ENCODE measurements at places on chromosomes 11 and 22.

DNA sequence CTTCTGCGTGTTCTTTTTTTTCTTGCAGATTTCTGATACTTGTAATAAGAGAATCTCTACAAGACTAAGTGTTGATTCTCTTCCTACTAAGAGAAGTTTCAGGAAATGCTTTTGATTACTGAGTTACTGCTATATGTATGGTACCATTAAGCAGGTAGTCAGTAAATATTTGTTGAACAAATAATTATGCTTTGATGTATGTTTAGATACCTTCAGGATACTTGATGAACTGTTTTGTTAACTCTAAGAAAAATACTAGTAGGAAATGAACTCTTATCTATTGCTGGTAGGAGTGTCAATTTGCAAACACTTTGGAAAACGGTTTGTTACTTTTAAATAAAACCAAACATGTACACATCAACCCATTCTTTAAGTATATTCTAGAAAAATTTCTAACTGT lies 90.6 kb downstream of the TMEM135 start:
- DNase-seq: no peak

- DNase-seq: no peak
Measured at GRCh38 chr22:49238181-49239141, 589.2 kb downstream of the BRD1 start.

DNA sequence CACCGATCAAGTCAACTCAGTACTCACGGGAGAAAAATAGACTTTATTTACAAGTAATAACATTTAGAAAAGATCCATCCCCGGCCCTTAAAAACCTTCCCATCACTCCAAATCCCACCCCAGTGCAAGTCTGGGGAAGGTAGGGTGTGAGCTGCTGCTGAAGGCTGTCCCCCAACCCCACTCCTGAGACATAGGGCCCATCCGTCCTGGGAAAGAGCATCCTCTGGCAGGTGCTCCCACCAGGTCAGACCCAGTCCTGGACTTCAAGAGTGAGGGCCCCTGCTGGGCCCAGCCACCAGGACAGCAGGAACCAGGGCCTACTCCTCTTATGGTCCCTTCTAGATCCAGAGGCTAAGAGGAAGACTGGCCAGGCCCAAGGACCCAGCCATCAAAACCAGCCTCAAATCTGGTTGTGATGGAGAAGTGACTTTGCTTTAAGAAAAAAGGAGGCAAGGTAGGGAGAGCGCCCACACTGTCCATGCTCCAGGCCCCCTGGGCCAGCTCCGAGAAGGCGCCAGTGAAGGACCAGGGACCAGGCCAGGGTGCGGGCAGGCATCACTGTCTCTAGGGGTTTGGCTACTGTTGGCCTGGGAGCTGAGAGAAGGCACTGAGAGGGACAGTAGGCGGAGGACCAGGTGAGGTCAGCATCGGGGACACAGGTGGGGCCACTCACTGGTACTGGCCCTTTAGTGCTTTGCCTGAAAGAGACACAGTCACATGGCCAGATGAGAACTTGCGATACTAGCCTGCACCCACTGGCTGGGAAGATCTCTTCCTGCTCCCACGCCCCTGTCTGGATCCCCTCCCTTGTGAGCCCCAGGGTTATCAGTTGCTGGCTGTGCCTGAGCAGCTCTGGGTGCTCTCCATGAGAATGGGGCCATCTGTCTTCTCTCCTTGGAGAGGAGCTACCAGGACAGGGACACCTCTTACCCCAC lies 4.4 kb downstream of the IL18BP start:
- no peak for DNase-seq

DNA sequence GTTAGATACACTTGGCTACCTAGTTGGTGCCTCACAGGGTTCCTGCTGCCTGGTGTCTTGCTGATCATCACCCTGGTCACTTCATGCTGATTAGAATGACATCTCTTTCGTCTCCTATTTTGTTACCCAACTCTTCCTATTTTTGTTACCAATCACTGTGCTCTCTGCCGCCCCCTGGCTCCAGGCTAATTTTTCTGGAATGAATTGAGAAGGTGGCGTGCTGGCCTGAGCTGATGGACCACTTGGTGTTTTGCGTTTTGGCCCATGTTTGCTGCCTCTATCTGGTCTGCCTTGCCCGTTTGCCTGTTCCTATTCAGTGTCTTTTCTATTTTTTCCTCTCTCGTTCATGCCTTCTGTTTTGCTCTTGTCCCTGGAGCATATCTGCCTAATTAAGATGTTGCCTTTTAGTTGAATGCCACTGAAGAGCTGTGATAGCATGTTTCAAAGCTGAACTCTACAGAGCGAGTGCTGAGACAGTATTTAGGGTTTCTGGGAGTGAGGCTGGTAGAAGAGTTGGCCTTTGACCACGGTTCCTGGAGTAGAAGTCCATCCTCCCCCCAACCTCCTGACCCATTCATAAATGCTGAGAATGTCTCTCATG lies 5.9 kb upstream of the ATF4 start:
- no peak for DNase-seq

- no peak for DNase-seq
Measured at GRCh38 chr11:129637473-129637872, 178.2 kb upstream of the TMEM45B start.

DNA sequence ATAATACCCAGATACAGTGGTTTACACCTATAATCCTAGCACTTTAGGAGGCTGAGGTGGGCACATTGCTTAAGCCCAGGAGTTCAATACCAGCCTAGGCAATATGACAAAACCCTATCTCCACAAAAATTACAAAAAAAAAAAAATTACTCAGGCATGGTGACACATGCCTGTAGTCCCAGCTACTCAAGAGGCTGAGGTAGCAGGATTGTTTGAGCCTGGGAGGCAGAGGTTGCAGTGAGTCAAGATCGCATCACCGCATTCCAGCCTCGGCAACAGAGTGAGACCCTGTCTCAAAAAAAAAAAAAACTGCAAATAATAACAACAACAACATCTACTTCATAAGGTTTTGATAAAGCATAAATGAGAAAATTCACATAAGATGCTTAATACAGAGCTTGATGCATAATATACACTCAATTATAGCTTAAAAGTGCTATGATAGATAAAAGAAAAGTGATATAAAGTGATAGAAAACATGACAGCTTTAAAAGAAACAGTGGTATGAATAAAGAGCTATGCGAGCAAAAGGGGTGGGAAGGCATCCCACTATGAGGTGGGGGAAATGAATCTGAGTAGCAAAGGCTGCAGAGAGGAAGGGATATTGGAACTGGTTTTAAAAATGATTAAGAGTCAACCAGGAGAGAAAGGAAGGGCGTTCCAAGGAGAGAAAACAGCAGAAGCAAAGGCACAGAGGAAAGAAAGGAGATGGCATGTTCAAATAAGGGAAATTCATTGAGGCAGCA lies 197.6 kb downstream of the KIF18A start:
- peak; percentile 23 for DNase-seq

DNA sequence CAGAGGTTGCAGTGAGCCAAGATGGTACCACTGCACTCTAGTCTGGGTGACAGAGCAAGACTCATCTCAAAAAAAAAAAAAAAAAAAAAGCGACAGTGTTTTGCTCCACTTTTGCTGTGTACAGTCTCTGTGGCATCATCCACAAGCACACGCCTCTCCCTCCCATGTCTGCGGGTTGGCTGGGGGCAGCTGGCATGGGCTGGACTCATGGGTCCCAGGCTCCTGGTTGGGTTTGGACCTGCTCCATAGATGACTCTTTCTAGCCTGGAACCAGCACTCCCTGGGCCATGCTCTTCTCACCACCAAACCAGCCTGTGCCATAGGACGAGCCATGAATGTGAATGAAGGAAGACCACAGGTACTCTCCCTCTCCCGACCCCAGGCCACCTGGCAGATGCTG lies 7.9 kb upstream of the WNT11 start:
- DNase-seq: no peak

GRCh38 chr11:130237282-130238006 lies 77.3 kb downstream of the ZBTB44 start:
- no peak for DNase-seq

GRCh38 chr11:68255526-68255925 lies 16.2 kb downstream of the C11orf24 start:
- DNase-seq: no peak

GRCh38 chr11:95924414-95924760 lies 480 bp upstream of the MTMR2 start:
- DNase-seq: no peak
